ENCODE measurements at places on chromosomes 3 and 15.

DNA sequence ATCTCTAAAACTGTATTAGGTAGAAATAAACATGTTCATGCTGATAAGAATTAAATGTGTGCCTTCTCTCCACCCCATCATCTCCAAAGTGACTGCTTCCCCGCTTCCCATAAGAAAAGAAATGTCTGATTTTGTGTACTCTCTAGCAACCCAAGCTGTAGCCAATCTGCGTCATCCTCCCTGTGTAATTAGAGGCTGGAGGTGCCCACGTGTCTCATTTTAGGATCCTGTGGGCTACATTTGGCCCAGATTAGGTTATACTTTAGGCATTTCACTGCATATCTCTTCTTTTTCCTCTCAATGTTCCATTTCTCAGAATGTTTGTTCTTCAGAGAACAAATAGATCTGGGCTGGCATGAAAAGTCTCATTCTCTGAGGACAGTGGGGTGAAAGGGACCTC is 19.3 kb upstream of the ZNF148 start:
- DNase-seq: no peak

GRCh38 chr3:70982700-70983140 is 600.8 kb downstream of the FOXP1 start:
- DNase-seq: no peak

DNA sequence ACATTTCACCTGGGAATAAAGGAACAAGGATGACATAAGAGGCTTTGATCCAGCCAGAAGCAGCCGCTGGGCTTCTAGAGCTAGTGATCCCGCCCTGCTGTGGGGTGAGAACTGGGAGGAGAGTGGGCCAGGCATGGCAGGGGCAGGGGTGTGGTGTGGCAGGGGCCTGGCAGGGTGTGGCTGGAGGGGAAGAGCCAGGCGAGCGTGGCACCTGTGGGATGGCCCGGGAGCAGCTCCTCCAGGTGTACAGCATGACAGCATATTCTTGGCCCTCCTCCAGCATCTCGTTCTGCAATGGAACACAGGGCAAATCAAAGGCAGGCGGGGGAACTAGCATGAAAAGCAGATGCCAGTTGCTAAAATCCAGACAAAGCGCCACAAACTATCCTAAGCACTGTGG is 35.5 kb downstream of the CYFIP1 start:
- no peak for DNase-seq

GRCh38 chr15:101198031-101198575 is 53.7 kb downstream of the CHSY1 start:
- DNase-seq: no peak

DNA sequence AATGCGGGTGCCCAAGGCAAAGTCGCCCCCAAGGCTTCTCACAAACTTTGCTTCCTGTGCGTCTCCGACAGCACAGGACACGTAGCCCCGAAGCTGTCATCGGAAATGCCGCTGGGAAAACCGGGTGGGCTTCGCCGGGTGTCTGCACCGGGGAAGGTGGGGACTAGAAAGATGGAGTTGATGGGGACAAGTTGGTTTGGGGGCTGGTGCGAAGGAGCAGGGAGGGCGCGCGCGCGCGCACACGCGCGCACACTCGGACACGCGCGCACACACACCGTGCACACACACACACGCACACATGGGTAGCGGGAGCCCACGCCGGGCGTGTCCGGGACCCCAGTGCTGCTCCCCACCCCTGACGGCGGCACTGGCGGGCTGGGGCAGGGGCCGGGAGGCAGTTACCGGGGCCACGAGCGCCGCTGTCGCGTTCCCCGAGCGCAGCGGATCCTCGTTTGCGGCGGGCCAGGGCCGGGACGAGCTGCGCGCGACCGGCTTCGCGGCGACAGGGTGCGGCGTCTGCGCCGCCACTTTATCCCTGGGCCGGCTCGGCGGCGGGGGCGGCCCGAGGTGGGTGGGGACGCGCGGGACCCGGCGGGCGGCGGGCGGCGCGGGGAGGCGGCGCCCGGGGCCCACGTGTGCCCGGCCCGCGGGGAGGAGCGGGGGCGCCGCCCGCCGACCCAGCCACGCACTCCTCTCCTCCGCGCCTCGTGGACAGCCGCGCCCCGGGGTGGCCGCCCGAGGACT is 539 bp upstream of the MGLL start:
- DNase-seq: no peak

- DNase-seq: no peak
These were observed 29.7 kb downstream of the EPHB1 start for GRCh38 chr3:134824791-134825190.

GRCh38 chr3:171895900-171896299 is 52.8 kb downstream of the TMEM212 start:
- no peak for DNase-seq

DNA sequence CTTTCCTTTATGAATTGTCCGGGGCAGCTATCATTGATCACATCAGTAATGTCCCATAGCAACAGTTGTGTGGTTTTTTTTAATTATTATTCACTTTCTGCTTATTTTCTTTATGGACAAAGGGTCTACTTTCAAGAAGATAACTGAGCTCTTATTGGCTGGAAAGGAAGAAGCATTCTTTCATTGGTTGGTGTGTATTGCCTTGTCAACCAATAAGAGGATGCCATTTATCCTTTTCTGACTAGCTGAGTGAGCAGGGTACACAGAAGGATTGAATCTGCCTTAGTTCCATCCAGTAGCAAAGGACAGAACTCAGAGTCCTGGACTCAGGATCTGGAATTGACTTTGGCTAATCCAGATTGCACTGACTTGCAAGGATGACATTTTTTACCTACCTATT is 13.2 kb upstream of the AEN start:
- DNase-seq: no peak

- no peak for DNase-seq
These were observed 45.2 kb downstream of the GRIP2 start for GRCh38 chr3:14494973-14495300.

GRCh38 chr3:168933614-168934013 is 729.9 kb downstream of the MECOM start:
- no peak for DNase-seq

GRCh38 chr3:146640361-146640760 is 35.2 kb upstream of the PLSCR5 start:
- DNase-seq: no peak

GRCh38 chr3:99872923-99873254 is 55.2 kb downstream of the CMSS1 start:
- no peak for DNase-seq

- DNase-seq: no peak
These were observed 320.9 kb upstream of the CTDSPL start for GRCh38 chr3:37540786-37541185.

DNA sequence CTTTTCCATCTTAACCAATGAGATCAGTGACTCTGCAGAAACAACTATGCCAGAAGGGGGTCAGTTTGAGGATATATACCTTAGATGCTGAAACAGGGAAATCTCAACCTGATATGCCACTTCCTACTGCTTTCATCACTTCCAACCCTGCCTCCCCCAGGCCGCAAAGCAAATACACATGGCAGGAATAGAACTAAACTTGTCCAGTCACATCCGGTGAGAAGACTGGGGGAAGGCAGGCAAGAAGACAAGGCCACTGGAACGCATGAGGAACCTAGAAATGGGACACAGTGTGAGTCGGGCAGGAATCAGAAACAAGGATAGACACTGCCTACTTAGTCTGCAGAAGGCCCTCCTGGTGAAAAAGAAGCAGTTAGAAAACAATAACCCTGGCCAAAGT is 90.6 kb downstream of the MYO5A start:
- DNase-seq: no peak

- DNase-seq: no peak
These were observed 871 bp downstream of the MAP1A start for GRCh38 chr15:43518197-43518761.

- DNase-seq: no peak
These were observed 13.3 kb upstream of the PLSCR1 start for GRCh38 chr3:146557745-146558144.

- no peak for DNase-seq
These were observed 9.3 kb downstream of the SECISBP2L start for GRCh38 chr15:49036650-49037545.

GRCh38 chr3:127442506-127442905 is 148.0 kb downstream of the TPRA1 start:
- no peak for DNase-seq

DNA sequence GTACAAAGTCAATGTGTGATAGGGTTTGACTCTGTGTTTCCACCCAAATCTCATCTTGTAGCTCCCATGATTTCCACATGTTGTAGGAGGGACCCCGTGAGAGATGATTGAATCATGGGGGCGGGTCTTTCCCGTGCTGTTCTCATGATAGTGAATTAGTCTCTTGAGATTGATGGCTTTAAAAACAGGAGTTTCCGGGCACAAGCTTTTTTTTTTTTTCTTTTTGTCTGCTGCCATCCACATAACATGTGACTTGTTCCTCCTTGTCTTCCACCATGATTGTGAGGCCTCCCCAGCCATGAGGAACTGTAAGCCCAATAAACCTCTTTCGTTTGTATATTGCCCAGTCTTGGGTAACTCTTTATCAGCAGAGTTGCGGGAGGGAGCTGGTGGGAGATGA is 259.6 kb downstream of the TUSC7 start:
- DNase-seq: no peak

DNA sequence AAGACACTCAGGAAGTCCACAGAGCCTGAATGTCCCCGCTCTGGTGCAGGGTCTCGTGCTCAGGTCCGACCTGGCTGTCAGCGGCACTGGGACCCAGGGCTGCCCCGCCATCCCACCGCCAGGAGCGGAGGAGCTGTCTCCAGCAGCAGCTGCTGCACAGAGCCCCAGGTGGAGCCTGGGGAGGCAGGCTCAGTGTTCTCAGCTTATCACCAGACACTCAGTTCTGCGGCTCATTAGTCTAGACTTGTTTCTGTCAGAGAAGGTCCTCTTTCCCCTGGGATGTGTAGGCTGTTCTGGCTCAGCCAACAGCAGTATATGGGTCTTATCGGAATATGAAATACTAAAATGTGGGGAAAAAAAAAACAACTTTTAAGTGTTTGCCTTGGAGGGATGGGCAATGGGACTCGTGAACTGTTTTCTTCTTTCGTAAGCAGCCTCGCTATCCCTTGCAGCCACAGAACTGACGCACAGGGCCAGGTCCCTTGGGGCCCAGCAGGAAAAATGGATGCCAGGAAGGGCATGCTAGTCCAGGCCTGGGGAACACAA is 75.9 kb downstream of the KLF13 start:
- DNase-seq: no peak

DNA sequence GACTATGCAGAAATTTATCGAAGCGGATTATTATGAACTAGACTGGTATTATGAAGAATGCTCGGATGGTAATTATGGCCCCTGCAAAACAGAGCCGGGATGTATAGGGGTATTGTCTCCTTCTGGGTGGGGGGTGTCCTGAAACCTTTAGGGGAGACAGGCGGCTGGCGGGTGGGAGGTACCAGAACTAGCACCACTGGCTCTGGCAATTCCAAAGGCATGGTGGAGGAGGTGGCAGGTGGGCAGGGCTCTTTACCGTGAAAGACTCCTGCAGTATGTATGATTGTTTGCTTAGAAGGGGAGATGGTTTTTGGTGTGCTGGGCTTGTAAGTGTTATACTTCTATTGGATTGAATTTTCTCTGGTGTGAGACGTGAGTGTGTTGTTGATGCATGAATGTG is 58.4 kb downstream of the TRAK1 start:
- no peak for DNase-seq

DNA sequence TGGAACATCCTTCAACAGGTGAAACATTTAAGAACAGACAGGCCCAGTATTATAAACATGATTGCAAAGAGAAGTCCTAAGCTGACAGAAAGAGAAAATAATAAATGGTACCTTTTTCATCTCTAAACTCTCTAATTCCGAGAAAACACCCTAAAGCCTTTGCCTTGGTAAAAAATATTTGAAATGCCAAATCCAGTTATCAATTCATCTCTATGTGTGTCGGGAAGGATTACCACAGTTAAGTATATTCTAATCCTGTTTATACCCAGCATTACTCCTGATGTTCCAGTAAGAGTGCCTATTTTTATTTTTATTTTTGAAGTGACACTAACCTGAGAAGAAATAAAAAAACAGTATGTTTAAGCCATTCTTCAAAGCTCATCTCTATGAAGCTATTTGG is 219.3 kb upstream of the NANOGP8 start:
- no peak for DNase-seq

DNA sequence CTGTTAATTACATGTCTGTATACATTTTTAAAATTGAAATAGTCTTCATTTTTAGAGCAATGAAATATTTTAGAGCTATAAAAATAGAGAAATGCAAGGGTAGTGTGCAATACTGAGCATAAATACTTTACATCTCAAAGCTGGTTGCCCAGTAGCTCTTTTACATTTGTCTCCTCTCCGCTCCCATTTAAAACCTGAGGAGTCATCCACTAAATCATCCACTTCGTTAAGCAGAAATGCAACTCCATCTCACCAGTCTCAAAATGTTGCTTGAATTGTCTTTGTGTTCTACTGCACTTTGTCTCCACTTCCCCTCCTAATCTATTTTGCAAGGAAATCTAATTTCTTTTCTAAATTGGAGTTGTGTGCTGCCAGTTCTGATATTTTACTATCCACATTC is 563.6 kb downstream of the VGLL3 start:
- DNase-seq: no peak

- DNase-seq: no peak
These were observed 97.2 kb upstream of the TJP1 start for GRCh38 chr15:29919380-29919881.

- no peak for DNase-seq
These were observed 100.7 kb downstream of the GALK2 start for GRCh38 chr15:49270541-49271421.

DNA sequence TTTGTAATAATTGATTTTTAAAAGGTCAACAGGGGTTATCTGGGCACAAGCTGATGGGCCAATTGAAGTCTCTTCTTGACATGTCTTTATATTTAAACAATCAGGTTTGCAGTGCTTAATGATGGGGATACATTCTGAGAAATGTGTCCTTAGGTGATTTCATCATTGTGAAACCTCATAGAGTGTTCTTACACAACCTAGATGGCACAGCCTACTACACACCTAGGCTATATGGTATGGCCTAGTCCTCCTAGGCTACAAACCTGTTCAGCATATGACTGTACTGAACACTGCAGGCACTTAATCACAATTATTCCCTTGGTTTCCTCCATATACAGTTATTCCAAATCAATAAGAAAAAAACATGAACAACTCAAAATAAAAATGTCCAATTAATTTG is 75.8 kb downstream of the IQSEC1 start:
- no peak for DNase-seq

DNA sequence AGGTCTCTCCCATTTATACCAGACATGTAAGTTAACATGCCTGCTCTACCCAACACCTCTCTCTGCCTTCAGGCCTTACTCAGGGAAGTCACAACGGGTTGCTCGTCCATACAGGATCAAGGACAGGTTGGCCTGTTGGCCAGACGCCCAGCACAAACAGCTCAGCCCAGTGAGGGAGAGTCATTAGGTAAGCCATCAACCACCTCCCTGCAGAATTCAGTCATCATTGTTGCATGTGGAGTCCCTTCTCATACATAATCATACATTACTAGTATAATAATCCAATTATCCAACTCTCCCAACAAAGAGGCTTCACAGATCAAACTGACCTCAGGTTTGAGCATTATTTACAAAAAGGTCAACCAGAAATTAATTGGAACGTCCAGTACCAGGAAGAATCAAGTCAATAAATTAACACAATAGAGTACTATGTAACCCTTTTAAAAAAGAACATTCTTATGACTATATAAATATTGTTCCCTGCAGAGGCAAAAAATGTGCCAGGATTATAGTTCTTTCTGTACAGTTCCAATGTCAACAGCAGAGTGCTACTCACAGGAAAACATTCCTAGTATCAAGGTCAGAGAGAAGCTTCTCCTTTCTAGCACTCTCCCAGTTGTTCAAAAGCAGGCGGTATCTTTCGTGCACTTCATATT is 33.2 kb downstream of the HOMER2 start:
- DNase-seq: no peak

Measured in activated naive CD4-positive, alpha-beta T cell (primary cell).